ENCODE measurements at places on chromosomes 7 and 10.
A peak's percentile ranks its signal among the peaks of the same experiment; 100 is the strongest.

DNA sequence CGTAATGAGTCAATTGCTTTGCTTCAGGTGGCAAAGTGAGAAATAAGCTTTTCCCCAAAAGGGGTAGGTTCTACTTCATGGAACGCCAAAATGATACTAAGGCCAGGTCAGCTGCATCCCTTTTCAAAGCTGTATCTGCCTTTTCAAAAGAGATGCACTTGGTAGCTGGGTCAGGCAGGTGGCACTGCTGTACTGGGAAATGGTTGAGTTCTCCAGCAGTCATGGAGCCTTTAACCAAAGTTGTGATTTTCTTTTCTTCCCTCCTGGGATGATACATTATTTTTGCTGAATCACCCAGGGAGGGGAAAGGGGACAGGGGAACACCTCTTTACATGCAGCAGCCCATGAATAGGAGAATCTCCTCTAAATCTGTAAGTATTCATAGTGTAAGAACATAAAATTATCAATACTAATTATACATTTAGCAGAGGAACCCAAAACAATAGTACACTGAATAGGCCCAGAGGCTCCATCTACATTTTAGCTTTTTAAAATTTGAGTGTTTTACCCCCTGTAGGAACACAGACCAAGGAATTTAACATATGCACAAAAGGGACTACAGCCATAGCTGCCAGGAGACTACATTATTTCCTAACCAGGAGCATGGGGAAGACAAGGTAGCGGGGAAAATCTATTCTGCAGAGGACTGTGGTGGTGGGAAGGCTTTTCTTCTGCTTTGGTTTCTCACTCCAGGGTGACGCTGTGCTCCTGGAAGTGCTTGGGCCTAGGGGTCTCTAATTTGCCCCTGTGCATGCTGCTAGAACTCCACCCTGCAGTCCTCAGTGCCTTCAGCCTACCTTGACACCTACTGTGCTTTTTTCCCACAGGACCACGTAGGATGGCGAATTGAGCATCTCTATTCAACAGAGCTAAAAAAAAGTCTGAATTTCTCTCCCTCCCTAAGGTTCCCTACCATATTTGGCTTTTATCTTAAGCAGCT is 6.4 kb upstream of the GPR22 start:
- peak; percentile 73 for DNase-seq

GRCh38 chr10:106618646-106619045 is 545.9 kb downstream of the SORCS1 start:
- no peak for DNase-seq

GRCh38 chr7:66627151-66627681 is 1.5 kb upstream of the KCTD7 start:
- peak; percentile 49 for DNase-seq

GRCh38 chr7:41655426-41655825 is 47.5 kb downstream of the INHBA start:
- DNase-seq: no peak

GRCh38 chr10:71333129-71333887 is 14.2 kb downstream of the SLC29A3 start:
- DNase-seq: no peak

DNA sequence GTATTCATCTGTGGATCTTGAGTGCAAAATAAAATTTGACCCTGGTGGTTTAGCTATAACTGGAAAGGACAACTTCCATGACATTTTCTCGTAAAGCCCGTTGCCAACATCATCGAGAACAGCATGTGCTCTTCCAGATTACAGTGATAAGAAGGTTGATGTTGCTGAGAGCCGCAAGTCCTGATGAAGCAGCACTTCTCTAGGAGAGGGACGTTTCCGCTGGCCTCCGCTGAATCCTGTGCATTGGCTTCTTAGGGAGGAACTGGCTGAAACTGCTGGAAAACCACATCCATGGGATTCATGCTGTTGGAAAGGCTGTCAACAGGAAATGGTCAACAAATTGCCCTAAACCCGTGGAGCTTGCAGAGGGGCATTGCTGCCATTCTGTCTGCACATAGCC is 21.4 kb upstream of the ABCB5 start:
- no peak for DNase-seq

- DNase-seq: peak; percentile 82
These were observed 30.3 kb downstream of the GSTO2 start for GRCh38 chr10:104299031-104299904.

DNA sequence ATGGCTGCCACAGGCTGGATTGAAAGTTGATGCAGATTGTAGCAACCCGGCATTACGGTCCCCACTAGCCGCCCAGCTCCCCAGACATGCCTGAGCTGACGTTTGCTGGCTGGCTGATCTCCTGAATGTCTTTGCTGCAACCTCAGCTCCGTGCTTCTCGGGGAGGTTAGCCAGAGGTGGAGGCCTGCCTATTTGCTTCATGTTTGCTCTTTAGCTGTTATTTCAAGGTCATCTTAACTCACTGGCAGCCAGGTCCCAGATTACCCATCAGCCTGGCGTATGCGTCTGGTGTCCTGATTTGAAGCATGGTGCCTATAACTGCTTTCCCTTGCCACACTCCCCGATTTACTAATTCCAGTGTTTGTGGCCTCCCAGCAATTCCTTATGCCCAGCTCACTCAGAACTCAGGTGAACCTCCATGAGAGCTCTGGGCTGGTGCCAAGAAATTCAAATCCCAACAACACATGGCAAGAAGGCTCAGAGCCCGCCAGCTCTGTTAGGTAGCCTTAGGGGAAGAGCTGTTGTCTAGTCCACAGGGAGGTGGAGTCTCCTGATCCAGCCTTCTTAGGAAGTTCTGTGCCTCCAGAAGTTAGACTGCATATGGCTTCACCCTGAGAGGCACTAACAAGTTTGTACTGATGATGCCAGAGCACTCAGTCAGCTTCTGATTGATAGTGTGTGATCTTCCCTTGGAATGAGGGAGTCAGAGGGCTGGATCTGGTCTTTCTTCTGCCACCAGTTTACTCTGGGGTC is 69.7 kb upstream of the EXOC4 start:
- no peak for DNase-seq

DNA sequence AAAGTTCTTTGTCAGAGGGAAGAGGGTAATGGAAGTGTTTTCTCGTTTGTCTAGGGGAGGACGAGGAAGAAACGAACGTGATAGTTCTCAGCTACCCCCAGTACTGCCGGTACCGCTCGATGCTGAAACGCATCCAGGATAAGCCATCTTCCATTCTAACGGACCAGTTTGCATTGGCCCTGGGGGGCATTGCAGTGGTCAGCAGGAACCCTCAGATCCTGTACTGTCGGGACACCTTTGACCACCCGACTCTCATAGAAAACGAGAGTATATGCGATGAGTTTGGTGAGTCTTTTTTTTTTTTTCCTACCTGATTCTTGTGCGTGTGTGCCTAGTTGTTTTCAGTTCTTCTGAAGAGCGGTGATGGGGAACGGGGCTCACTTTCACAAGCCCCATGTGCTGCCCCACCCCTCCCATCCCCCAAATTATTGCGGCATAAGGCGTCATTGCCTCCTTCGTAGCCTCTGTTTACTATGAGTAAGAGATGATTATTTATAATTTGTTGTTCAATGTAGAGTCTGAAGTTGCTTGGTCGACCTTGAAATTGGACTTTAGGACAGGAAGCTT is 98.6 kb downstream of the ARID5B start:
- DNase-seq: no peak

DNA sequence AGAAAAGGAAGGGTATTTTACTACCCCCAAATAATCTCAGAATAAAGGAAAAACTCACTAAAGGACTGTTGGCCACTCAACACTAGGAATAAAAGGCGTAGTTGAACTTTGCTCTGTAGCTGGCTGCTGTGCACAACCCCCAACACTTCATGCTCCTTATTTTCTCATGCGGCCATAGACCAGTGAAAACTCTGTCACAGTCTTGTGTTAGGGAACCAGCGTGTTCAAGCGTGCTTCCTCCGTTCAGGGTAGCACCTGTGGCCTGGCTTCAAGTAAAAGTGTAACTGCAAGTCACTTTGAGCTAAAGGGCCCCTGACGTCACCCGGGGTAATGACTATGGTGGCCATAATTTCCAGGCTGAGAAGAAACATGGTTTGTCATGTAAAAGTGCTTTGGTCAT is 27.0 kb downstream of the BLNK start:
- no peak for DNase-seq

DNA sequence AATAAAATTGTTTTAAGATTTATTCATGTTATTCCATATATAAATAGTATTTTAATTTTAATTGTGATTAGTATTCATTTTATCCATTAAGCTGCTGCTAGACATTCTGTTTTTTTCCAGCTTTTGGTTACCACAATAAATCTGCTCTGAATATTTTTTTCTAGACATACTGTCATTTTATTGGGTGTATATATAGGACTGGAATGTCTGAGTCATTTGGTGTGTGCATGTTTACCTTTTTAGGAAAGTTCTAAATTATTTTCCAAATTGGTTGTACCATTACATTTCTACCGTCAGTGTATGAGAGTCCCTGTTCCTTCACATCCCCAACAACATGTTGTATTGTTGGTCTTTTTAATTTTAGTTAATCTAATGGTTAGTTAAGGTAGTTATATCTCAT is 1138.1 kb downstream of the REEP3 start:
- peak; percentile 0 for DNase-seq

DNA sequence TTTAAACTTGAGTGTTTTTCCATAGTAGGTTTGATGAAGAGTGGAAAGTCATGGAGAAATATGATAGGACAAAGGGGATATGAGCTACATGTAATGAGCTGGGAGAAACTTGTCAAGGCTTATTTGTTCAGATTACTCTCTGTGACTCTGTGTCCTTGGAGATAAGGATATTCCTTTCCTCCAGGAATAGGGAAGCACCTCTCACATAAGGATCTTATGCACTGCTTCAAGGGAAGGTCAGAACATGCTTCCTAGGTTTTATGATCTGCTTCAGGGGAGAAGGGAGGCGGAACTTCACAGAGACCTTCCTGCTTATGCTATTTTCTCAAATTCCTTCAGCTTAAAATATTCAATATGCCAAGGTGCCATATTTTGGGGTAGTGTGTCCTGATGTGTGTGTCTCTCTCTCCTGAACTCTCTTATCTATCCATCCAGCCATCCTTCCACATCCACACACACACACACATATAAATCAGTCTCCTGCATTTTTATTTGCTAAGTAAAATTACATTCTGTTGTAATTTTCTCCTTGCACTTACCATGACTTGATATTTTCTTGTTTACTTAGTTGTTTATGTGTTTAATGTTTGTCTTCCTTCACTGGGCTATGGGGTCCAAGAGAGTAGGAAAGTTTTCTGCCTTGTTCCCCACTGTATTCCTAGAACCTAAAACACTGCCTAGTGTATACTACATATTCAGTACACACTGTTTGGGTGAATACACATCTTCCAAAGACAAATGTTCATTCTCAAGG is 26.4 kb downstream of the ARL4A start:
- no peak for DNase-seq

- no peak for DNase-seq
These were observed 52.5 kb downstream of the NPY start for GRCh38 chr7:24336461-24336860.

GRCh38 chr10:128242641-128243040 is 116.4 kb upstream of the MKI67 start:
- no peak for DNase-seq

- no peak for DNase-seq
These were observed 6.5 kb downstream of the CALU start for GRCh38 chr7:128745706-128746105.

DNA sequence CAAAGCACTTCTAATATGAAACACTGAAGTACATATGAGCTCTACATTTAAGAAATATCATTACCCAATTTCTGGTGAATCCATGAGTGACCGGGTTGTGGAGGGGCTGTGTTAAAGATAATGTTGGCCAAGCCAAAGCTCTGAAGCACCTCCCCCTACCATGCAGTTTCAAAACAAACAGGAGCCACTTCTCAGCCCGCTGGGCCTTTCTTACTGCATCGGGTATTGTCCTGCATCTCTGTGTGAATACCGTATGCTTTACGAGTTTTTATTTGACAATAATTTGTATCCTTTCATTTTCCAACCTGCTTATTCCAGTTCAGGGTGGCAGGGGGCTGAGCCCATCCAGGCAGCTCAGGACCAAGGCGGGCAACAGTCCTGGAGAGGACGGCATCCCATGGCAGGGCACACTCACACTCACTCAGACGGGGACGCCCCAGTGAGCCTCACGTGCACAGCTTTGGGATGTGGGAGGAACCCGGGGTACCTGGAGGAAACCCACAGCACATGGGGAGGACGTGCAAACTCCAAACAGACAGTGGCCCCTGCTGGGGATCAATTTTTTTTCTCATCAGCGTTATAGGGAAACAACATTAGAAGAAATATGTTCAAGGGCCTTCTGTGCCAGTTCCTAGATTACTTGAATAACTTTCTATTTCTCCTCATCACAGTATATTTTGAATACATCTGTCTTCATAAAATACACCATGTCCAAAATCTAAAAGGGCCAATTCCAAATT is 1.9 kb downstream of the RNF32 start:
- DNase-seq: no peak

- DNase-seq: no peak
These were observed 279.1 kb upstream of the PITRM1 start for GRCh38 chr10:3451516-3452172.

DNA sequence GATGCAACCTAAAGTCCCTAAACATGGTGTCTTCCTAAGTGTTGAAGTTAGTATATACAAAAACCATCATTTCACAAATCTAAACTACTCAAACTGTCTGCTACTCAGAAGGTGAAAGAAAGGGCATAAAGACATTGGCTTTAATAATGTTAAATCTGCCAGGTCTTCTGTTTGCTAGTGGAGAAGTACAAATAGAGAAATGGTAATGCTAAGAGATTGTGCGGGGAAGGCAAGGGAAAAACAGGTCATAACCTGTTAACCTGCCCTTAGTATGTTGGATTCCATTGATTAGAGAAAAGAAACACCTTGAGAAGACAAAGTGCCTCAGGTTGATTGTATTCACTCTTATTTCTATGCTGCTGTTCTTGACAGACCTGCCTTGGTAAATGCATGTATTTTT is 80.3 kb downstream of the CALD1 start:
- DNase-seq: no peak

GRCh38 chr7:89495704-89496103 is 658.6 kb upstream of the STEAP1 start:
- DNase-seq: no peak

GRCh38 chr10:10977978-10978377 is 39.7 kb upstream of the CELF2 start:
- DNase-seq: peak; percentile 68

DNA sequence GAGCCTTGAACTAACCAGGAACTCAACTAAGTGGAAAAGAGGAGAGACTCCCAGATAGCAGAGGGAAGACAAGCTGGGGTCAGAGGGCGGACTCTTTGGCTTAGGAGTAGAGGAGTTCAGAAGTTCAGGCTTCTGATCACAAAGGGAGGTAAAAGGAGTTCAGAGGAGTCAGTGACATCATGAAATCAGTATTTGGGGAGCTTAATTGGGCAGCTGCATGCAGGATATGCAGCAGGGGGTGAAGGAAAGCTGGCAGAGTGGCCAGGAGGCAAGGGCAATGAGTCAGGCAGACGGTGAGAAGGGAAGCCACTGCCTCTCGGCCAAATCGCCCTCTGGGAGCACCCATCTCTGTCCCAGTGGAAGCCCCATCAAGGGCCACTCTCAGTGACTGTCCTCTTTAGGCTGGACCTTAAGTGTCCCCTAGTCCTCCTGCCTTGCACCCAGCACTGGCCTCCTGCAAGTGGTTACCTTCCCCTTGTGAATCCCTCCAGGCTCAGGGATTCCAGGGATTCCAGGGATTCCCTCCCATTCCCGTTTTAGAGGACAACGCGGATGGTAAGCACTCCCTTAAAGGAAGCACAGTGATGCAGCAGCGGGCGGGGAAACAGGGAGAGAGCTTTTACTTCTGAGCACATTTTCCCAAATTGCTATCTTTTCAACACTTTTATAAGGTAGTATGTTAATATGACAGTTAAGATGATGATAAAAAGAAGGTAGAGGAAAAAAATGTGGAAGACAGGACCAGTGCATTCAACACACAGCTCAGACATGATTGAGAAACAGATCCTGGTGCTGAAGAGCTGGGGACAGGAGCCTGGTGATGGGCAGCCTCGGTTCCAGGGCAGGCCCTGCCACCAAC is 72.6 kb downstream of the KCNMA1 start:
- DNase-seq: peak; percentile 76

Data from fibroblast of skin of right biceps (primary cell).